Hepatocyte (in vitro differentiated cells): ENCODE measurements at places on chromosomes 1 and 21. TPM values are rescaled to one million over a fixed set of nuclear protein-coding genes. Genes with fewer than 3 reads are reported as not detected.

GNG4 gene
- 9.8 and 11.8 TPM in 2 replicates for polyA plus RNA-seq

DNA sequence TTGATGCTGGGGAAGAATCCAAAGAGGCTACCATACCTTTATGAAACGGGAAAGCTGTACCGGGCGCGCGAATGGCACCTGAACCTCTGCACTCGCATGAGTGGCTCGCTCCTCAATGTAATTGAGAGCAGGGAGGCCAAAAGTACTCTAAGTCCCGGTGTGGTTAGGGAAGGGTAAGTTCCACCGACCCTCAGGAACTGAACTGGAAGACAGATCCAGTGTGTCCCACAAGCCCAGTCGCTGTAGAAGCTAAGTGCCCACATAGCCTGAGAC, 1.0 kb downstream of the GATAD2B start:
- DNase-seq, result no peak

DNA sequence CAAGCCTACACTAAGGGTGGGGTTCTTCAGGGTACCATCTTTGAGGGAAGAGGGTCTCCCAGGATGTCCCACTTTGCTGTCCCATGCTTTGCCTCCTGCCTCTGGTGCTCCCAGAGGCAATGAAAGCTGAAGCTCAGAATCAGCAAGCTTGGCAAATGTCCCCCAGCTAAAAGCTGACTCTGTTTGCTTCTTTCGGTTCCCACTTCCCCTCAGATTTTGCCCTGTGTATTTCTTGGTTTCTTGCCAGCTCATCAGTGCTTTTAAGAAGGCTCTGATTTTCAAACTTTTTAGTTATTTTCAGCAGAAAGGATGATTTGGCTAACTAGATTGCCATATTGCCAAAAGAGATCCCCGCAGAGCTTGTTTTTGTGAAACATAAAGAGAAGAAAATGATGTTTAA, 33.1 kb upstream of the COG2 start:
- DNase-seq, result no peak

GRCh38 chr1:207883104-207883651, 27.7 kb downstream of the CD34 start:
- no peak for DNase-seq

DNA sequence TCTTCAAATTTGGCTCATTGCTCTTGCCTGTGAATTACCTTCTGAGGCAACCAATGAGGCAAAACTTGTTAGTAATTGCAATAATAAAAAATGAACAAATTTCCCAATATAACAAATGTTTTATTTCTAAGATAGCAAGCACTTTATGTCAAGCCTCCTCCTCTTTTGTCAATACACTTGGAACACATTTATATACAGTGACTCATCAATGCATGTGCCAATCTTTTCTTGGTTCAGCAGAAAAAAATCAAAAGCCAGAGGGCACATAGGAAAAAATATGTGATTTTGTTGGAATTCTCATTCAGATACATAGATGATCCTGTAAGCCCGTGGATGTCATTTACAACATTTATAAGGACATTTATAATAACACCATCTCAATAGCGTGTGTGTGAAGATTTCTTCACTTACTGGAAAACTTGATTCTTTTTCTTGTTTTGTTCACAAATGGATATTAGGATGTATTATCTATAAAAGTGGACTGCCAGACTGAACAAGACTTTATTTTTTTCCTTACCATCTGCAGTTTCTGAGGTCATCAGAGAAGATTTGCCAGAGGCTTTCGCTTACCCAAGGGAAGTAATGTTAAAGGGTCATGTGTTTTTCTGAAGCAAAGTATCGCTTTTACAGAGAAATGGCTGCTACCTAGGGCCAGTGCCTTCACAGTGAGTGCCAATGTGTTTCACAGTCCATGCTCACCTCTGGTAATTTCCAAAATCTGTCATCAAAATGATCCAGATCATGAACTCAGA, 645.7 kb upstream of the PTBP2 start:
- DNase-seq, result no peak

DNA sequence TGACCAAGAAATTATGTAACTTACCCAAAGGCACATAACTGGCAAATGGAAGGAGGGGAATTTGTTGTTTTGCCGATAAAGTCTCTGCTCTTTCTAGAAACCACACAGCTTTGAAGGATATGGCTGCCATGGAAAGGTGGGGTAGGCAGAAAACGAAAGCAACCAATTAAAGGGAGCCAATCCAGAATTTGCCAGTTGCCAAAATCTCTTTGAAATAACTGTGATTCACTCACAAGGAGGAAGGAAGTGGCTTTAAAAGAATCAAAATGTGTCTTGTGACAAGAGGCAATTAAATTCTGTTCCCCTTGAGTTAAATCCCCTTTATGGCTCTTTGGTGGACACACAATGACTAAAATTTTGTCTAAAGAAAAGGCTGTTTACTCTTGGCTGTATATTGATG, 61.2 kb upstream of the CCDC190 start:
- no peak for DNase-seq

- no peak for DNase-seq
These were observed 59.8 kb upstream of the CACYBP start for GRCh38 chr1:174939775-174940545.
